ENCODE measurements at places on chromosomes 1 and 21.

DNA sequence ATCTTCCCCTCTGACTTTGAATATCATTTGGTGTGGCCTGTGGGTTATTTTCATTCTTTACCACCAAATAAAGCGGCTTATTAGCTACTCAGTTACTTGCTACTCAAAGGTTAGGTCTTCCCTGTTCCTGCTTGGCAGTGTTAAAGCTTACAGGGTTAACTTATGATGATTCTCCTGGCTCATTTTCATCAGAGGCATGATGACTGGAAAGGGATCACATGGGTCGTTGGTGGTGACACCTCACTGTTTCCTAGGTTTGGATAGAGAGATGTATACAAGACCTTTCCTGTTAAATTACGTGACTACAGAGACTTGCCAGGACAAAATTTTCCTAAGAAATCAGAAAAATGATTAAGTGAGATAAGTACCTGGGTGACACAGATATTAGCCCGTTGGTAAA is 27.4 kb downstream of the MRPS6 start:
- DNase-seq = no peak

DNA sequence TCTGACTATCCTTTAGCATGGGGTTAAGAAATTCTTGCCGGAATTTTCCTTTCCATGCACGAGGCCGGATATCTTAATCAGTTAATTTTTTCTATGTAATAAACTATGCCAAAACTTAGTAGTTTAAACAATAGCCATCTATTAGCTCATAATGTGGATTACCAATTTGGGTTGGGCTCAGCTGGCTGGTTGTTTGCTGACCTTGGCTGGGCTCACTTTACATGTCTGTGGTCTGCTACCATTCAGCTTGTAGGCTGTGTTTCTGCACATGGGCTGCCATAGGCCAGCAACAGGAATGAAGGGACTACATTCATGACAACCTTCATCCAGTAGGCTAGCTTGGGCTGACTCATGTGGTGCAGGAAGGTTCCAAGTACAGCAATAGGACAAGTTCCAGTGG is 56.0 kb upstream of the NTPCR start:
- no peak for DNase-seq

- DNase-seq = no peak
Observed at GRCh38 chr1:171384496-171384895, 70.5 kb downstream of the FMO4 start.

DNA sequence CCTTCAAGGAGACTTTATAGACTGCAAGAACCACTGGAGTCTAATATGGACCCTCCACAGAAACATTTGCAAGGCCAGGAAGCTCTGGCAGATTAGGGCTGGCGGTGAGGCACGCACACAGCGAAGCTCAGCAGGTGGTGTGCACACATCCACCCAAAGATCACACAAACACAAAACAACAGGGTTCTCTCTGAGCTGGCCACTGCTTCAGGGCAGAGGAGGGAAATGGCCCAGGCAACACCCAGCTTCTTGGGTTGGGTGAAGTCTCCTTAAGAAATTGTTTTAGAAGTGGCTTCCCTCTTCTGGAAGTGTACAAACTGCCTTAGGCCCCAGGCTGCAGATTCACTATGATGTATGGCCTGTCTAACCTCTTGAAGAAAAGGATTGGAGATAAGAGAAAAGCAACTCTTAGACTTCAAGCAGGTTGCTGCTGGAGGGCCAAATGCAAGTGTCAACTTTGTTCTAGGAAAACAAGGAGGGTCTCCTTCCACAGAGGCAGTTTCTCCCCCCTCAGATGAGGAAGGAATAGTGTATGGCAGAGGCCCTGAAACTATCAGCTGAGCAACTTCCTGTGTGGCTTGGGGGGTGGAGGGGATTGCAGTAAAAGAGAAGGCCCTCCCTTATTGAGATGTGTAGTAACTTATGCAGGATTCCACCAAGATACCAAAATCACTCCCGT is 2.0 kb downstream of the RCSD1 start:
- no peak for DNase-seq

DNA sequence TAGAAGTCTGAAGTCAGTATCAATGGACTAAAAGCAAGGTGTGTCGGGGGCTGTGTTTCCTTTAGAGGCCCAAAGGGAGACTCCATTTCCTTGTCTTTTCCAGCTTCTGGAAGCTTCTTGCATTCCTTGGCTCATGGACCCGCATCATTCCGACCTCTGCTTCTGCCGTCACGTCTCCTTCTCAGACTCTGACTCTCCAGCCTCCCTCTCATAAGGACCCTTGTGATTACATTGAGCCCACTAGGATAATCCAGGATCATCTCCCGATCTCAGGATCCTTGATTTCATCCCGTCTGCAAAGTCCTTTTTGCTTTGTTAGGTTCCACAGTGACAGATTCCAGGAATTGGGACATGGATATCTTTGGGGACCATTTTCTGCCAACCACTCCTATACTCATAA is 265.8 kb upstream of the CSF3R start:
- no peak for DNase-seq

- DNase-seq = no peak
Observed at GRCh38 chr1:230495076-230495475, 68.9 kb upstream of the PGBD5 start.

GRCh38 chr1:178544531-178544930 is 31.6 kb downstream of the TEX35 start:
- no peak for DNase-seq

DNA sequence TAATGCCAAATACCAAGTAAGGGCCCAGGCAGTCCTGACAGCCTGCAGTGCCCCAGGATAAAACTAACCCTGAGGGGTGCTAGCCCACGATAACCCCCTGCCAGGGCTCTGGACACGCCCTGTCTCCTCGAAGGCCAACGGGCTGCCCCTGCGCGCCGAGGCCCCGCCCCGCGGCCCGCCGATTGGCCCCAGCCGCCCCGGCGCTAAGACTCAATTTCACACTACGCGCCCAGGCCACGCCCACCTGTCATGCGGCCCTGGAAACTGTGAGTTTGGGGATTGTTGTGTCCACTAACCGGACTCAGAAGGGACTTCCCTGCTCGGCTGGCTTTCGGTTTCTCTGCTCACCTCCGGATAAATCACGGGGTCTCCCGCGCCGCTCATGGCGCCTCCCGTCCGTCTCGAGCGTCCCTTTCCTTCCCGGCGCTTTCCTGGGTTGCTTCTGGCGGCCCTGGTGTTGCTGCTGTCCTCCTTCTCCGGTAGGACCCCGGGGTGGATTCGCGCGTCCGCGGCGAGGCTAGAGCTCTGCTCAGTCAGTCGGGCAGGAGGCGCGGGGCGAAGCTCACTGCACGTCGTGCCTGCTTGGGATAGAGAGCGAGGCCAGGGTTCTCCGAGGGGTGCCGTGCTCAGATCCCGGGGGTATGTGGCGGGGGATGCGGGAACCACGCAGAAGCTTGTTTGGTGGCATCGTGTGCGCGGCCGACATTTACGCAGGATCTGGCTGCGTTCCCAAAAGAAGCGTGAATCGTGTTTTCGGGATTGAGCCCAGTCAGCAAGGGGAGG is at the start of gene CR1L:
CR1L (plus strand) TSS at position 282 of the 783 bp plus-strand sequence; CDS start at position 383, 101 bp downstream.
- DNase-seq = peak; percentile 65

DNA sequence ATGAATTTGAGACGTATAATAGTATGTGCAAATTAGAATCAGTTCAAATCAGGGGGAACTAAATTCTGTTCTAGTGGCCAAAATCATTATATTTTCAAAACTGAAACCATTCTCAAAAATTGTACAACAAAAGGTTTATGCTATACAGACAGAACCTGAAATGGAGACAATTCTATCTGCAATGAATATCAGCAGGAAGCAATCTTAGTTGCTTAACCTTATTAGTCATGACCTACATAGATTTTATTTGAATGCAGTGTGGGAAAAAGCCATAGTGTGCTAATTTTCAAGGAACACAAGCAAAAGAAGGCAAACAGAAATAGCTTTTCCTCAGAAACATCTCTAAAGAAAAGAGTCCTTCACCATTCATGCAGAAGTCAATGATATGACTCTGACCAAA is 6.5 kb downstream of the AK5 start:
- peak; percentile 13 for DNase-seq

DNA sequence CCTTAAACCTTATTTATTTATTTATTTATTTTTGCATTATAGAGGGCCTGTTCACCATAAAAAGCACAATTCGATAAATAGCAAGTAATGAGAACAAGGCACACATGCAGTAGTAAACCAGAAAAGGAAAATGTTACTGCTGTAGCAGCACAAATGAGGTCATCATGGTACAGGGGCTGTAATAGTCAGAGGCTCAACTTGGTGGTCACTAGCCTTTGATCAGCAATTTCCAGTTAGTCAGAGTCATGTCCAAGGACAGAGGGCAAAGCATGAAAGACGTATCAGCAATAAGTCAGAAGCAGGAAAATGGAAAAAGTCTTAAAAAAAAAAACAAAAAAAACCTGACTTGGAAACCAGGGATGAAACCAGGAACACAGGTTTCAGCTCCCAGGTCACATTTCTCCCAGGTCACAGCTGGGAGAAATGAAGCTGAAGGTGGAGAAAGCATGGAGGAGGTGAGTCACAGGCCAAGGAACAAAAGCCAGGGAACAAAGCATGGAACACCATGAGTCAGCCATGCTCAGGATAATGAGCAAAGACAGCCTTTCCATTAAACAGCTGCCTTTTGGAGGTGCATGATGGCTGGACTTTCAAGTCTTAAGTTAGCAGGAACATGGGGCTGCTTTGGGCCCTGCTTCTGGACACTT is 556.3 kb downstream of the LTN1 start:
- peak; percentile 50 for DNase-seq

All from mammary epithelial cell (primary cell).